Left renal pelvis (tissue), 4 donors: ENCODE measurements at places on chromosomes 4 and X.

- DNase-seq, result no peak
These were observed 121.2 kb upstream of the TET2 start for GRCh38 chr4:105025263-105026017.

DNA sequence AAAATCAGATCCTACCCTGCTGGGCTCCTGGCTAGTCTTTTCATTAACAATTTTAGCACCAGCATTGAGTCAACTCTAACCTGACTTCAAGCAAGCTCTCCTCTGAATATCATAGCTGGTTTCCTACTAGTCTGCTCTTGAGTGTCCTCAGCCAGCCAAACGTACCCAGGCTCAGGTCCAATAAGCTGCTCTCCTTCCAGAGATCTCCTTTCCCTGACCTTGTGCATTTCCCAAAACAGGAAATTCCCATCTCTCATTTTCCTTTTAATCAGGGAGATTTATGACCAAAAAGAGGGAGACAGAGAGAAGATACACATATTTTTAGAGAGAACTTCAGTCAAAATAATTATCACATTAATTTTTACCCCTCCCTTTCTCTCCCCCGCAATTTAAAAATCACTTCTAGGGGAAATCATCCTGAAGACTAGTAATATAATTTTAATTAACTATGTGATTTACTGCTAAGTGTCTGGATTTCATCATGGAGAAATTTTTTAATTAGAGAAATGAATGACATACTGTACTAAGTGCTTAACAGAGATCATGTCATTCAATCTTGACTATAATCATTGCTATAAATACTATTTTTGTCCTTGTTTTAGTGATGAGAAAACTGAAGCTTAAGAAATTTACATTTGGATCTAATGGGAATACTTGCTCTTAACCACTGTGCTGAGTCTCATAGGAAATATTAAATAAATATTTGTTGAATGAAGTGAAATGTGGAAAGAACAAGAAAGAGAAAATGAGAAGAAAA, 421.7 kb upstream of the INTU start:
- no peak for DNase-seq

- DNase-seq, result no peak
These were observed 127.6 kb downstream of the AASDH start for GRCh38 chr4:56259655-56260054.

DNA sequence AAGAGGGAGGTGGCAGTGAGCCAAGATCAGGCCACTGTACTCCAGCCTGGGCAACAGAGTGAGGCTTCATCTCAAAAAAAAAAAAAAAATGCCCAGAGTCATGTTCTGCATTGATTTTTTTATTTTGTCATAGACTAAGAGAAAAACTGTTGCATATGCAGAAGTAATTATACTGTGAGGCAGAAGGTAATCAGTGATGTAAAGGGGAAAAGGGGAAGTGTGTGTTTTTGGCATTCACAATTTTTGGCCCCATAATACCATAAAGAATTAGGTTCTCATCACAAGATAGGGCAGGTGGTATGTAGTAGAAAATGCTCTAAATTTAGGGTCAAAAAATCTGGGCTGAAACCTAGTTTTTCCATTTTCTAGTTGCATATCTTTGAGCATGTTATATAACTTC, 47.3 kb upstream of the GAB1 start:
- DNase-seq, result no peak

DNA sequence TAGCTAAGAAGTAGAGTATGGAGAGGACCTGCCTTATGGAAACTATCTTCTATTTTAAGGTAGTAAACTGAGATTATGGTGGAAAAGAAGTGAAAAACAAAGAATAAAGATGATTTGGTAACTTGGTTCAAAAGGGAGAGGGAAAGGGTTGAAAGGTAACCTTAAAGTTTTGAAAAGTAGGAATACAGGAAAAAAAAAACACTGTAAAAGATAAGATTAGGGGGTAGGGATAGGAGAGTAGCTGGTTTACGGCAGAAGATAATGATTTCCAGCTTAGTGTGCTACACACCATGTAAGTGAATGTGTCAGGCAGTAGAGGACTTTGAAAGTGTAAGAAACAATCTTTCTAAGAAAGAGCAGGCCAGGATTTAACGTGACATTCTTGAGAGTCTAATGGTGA, 35.3 kb downstream of the FAM13A start:
- no peak for DNase-seq

- DNase-seq, result no peak
These were observed 4.5 kb downstream of the NBDY start for GRCh38 chrX:56733459-56734046.

GRCh38 chr4:100945789-100946188, 401.5 kb downstream of the PPP3CA start:
- no peak for DNase-seq

GRCh38 chrX:49193542-49193964, 6.4 kb downstream of the SYP start:
- DNase-seq, result no peak

- no peak for DNase-seq
These were observed 12.2 kb upstream of the TMPRSS11B start for GRCh38 chr4:68257719-68258118.

GRCh38 chr4:60611762-60612496, 588.2 kb upstream of the ADGRL3 start:
- DNase-seq, result no peak
